ENCODE measurements at places on chromosomes 2 and 18.

GRCh38 chr18:71238974-71239624 is 950.3 kb downstream of the SOCS6 start:
- DNase-seq: no peak

- no peak for DNase-seq
These were observed 211.9 kb downstream of the HRH4 start for GRCh38 chr18:24672165-24672941.

DNA sequence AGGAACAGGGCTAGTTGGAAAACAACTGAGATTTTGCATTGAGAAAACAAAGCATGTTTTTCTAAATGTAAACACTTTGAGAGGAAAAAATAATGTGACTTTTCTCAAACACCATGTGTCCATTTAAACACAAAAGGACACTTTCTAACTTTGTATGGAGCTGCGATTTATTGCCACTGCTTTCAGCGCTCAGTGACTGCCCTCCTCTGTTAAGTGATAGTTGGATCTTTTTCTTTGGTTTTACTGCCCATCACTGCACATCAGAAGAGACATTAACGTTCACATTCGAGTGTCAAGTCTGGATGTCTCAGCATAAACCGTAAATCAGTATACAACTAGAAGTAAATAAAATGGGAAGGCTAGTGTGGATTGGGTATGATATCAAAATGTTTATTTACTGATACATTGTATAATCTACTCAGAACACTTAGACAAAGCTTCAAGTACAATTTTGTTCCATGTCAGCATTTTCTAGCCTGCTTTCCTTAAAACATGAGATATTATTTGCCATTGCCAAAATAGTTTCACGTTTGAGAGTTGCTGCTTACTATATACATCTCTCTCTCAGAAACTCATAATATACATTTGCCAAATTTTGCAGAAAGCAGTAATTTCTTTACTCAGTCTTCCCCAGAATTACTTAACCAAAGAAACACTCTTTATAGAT is 237.6 kb downstream of the IKZF2 start:
- DNase-seq: no peak

DNA sequence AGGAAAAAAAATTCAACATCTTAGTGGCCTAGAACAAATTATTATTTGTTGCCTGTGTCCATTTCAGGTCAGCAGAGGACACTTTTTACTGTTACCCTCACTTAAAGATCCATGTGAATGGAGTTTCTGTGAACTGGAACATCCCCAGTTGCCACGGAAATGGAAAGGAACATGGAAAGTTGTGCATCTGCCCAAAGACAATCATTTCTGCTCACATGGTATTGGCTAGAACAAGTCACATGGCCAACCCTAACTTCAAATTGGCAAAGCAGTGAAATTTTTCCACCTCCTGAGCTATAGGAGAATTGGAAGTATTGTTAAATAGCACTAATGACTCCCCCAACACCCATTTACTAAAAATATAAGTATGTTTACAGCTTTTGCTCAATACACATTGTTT is 71.2 kb upstream of the CCBE1 start:
- no peak for DNase-seq

GRCh38 chr2:206381881-206382280 is 61.5 kb upstream of the ADAM23 start:
- DNase-seq: no peak

- DNase-seq: no peak
These were observed 150.1 kb upstream of the SMAD2 start for GRCh38 chr18:48080546-48080945.

DNA sequence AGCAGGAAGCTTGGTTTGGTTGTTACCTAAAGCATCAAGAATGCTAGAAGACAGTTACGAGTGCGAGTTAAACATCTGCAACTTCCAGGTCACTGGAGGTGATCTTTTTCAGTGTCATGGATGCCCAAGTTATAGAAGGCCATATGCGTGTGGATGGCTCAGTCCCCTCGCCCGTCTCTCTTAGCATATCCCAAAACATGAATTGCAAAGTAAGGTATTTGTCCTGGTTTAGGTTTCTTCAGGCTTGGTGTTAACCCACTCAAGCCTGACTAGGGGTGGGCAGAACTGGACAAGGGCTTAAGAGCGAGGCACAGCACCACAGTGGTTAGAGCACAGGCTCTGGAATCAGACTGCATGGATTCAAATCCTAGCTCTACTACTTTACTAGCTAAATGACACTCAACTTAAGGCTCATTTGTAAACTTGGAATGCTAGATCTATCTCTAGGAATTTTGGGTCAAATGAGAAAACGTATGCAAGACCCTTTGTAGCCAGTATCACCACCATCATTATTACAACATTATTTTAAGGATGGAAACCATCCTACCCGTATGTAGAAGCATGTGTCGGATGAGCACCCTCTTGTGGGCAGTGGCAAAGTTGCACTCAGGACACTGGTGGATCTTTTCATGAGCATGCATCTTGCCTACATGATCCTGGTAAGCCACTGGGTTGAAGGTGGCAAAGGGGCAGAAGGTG is 11.2 kb downstream of the ZNF142 start:
- DNase-seq: peak; percentile 15

GRCh38 chr2:176986487-176986886 is 226.1 kb upstream of the HNRNPA3 start:
- DNase-seq: no peak

DNA sequence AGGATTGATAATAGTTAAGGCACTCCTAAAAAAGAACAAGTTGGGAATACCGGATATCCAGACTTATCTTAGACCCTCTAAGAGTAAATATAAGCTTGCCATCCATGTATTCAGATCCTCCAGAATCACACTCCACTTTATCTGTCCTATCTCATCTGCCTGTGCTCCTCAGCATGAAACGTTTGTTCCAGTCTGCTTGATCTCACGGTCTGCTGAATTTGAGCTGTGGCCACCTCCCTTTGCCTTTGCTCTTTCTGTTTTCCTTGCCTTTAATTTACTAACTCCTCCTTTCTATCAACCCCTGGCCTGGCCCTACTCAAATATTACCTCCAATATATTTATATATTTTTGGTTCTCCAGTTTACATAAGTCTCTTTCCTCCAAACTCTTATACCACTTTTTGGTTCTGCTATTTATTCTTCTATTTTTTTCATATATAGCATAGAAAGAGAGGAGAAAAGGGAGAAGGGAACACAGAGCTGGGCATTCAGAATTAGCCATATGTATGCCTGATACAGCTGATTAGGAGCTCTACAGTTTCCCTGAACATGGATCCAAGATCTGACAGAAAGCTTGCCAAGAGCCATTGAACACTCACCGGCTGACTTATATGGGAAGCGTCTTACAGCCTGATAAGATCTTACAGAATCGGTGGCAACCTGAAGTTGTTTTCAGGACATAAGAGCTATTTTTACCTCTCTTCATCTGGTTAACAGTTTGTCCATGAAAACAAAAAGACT is 21.8 kb upstream of the DNAJC27 start:
- DNase-seq: no peak

DNA sequence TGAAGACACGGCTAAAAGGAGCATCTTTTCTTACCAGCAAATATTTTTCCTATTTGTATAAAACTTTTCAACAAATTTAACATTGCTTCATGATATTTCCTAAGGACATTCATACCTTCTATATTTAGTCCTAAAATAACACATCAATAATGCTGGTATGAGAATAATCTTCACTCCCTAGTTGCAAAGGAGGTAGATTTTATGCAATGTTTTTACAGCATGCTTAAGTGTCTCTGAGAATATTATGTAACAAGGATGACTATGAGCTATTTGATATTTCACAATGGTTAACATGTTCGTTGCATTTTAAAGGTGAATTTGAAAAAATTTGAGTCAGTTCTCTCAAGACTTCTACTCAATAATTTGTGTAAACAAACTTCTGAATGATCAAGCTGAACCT is 506.7 kb downstream of the NUP35 start:
- DNase-seq: no peak

GRCh38 chr2:144858211-144858610 is 338.3 kb upstream of the ZEB2 start:
- DNase-seq: no peak

DNA sequence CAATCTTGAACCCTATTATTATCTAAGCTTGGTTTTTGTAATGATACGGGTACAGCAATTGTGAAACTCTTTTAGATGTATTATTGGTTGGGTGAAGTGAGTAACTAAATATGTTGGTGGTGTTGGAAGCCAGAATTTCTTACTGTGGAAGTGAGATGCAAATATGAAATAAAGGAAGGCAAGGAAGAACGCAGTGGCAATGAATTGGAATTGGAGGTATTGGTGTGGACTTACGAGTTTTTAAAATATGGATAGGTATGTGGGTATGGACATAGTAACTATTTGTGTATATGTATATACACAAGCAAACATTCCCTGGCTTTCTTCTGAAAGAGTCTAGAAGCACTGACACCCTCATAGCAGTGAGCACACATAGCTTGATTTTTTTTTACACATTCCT is 105.8 kb downstream of the RAB3GAP1 start:
- no peak for DNase-seq

DNA sequence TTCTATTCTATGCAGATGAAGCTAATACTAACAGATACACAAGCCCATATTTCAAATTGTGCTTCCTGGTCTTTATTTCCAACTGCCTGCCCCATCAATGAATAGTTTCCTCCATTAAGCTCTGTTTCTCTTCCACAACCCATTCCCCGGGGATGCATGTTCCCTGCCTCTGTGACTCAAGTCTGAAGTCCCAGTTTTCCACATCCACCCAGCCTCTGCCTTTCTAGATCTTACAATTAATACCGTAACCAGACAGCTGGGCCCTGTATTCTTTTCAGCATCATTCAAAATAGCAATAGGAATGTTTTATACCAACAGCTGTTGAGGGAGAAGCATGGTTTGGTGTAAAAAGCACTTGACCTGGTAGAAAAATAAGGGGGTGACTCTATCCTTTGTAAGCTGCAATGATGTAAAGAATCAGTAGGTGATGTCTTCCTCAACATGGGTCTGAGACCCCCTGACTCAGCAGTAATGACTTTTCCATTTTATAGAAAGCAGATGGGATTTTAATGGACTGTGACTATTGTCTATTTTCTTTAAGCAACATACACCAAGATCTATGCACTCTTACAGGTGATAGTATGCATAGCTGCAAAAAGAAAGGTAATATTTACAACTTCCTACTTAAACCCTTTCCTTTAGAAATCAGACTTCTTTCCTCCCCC is 46.1 kb upstream of the DAPL1 start:
- DNase-seq: no peak

DNA sequence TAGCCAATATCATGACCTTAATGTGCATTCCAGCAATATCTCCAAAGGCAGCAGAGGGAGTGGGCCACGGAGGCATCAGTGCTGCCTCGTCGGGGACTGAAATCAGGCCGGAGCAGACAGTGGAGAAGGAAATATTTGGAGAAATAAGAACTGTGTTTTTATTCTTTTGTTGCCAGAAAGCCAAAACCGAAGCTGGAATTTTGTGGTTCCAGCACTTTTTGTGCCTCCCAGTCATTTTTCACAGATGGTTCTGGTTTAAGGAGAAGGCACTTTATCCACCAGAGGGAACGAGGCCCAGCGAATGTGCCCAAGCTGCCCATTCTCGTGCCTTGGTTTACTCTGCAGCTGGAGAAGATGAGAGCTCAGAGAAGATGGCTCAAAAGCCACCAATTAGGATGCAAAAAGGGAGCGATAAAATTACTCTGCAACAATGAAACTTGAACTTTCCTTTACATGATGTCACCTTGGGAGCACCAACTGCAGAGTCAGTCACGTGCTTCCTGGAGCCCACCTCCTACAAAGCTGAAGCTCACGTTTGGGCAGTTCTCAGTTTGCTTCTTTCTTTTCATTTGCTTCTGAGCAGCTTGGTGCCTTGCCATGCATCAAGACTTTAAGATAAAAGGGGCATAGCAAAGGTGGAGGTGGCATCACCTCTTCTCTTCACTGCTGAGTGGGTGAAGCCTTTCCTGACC is 288.7 kb downstream of the LPIN1 start:
- DNase-seq: no peak

All from stimulated activated CD4-positive, alpha-beta T cell treated with anti-CD3 and anti-CD28 coated beads, Interleukin-4, amount 100 ng/mL, for 48 hours (primary cell).